ENCODE measurements at places on chromosomes 13 and 19.

DNA sequence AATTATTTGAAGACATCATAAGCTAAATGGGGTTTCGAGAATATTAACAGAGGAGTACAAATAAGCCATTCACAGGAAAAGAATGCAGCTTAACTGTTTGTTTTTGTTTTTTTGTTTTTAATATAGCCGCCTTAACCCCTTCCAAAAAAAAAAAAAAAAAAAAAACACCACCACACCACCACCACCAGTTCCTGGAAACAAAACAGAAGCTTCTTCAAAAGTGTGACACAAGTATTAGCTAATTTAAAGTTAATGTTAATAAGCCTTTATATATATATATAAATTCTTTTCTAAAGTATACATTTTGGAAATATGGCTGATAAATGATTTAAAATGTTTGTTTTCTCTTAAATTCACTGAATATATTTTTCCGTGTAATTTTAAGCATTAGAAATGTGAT, 1.4 kb downstream of the RAP2A start:
- DNase-seq, result no peak

- no peak for DNase-seq
Observed at GRCh38 chr13:68813180-68813796, 1294.3 kb upstream of the ATXN8OS start.

DNA sequence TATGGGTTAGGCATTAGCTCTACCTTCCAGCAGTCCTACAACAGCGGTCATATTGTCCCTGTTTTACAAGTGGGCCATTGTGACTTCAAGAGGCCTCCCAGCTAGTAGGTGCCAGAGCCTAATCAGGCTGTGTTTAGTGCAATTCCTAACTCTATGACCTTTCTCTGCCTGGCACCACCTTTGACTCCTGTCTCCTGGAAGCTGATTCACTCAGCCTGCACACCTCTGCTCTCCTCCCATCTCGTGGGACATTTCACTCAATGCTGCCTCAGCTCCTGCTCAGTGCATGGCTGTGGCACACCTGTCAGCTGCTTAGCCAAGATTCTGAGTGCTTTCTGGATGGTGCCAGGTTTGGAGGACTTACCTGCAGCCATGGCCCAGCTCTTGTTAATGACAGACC, 9.5 kb upstream of the GJB6 start:
- DNase-seq, result no peak

- DNase-seq, result no peak
Observed at GRCh38 chr13:35794734-35795389, 318.4 kb upstream of the MAB21L1 start.

DNA sequence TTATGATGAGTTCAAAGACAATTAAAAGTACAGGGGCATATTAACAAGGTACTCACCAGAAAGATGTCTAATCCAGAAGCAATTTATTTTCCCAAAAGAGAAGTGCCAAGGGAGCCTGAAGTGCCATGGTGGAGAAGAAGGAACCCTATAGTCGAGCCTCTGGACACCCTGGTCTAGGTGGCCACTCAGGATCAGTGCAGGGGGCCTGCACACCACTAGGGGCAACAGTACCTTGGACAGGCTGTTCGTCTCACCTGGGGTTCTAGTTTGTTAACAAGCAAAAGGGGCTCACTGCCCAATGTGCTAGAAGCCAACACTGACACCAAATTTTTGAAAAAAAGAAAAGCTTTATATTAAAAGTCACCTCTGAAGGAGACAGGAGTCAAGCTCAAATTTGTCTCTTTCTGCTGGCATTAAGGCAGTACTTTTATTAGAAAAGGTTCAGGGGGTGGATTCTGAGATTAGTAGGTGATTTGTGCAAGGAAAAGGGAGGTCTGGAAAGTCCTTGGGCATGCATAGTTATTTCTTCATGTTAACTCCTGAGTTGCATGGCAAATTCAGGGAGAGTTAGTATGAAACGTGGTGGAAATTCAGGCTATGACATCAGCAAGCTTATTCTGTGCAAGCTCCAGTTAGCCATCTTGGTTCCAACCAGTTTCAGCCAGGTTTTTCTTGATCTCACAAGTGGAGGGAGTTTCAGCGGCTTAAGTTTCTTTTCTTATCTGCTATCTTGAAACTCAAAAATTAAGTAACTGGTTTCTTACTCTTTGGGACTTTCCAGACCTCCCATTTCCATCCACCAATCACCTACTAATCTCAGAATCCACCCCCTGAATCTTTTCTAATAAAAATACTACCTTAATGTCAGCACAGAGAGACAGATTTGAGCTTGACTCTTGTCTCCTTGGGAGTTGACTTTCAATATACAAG, 884 bp upstream of the CBY2 start:
- no peak for DNase-seq

DNA sequence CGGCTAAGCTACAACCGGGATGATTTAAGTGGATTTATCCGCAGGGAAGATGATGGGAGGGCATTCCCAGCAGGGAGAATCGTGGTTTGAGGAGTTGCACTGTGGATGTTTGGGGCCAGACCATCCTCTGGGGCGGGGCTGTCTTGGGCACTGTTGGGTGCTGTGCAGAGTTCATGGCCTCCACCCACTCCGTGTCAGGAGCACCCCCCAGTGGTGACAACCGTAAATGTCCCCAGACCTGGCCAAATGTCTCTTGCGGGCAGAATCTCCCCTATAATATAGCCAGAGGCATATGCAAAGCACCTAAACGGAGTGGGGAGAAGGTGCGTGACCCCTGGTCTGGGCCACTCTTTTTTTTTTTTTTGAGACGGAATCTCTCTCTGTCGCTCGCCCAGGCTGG, 40.2 kb downstream of the SMIM24 start:
- peak; percentile 48 for DNase-seq

- no peak for DNase-seq
Observed at GRCh38 chr13:98975822-98976261, 2.0 kb downstream of the DOCK9 start.

DNA sequence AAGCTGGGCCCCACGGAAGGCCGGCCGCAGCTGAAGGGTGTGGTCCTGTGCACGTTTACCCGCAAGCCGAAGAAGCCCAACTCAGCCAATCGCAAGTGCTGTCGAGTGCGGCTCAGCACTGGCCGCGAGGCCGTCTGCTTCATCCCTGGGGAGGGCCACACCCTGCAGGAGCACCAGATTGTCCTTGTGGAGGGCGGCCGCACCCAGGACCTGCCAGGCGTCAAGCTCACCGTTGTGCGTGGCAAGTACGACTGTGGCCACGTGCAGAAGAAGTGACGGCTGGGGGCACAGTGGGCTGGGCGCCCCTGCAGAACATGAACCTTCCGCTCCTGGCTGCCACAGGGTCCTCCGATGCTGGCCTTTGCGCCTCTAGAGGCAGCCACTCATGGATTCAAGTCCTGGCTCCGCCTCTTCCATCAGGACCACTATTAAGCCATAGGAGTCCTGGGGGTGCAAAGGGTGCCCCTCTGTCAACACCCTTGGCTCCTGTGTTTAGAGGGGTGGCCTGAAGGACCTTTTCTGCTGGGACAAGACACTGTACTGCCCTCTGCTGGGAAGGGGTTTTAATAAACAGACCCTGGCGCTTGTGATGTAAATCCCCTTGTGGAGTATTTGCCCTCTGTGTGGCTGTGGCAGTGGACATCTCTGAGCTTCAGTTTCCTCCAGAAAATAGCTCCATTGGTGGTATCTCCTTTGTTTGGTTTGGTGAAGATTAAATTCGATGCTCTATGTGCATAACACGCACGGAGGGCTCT, 1.9 kb downstream of the MRPS12 start:
- DNase-seq, result no peak

GRCh38 chr13:22076658-22077057, 405.8 kb downstream of the FGF9 start:
- DNase-seq, result no peak

DNA sequence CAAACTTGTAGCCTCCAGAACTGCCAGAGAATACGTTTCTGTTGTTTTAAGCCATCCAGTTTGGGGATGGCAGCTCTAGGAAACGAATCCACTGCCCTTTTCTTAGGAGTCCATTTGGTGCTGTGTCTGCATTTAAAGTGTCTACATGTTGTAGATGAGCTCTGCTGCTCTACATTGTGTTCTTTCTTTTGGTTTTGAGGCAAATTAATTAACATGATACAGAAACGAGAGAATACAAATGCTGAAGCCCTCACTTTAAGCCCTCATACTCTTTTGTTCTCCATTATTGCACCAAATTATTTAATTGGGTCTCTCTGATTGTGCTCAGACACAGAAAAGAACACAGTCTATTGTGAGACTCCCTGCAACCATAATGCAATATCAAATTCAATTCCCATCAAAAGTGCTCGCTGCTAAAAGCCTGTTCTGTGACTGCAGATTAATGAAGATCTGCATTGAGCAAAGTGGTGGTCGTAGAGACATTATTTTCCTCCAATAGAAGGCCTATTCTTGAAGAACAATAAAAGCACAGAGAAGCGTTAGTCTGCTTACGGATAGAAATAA, 166.3 kb upstream of the SOX21 start:
- no peak for DNase-seq

GRCh38 chr19:40257096-40257517, 28.0 kb downstream of the AKT2 start:
- DNase-seq, result no peak

DNA sequence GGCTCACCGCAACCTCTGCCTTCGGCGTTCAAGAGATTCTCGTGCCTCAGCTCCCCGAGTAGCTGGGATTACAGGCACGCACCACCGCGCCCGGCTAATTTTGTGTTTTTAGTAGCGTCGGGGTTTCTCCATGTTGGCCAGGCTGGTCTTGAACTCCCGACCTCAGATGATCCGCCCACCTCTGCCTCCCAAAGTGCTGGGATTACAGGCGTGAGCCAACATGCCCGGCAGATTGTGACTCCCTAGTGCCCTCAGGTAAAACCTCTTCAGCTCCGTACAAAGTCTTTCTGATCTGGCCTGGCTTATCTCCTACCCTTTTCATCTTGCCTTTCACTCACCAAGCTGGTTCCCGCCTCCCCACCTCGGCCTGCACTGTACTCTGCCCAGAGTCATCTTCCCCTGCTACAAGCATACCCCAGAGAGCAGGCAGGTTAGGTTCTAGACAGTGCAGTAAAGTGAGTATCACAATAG, 15.0 kb downstream of the BICRA start:
- DNase-seq, result no peak

GRCh38 chr13:99803141-99803540, 168.4 kb downstream of the ZIC5 start:
- no peak for DNase-seq

DNA sequence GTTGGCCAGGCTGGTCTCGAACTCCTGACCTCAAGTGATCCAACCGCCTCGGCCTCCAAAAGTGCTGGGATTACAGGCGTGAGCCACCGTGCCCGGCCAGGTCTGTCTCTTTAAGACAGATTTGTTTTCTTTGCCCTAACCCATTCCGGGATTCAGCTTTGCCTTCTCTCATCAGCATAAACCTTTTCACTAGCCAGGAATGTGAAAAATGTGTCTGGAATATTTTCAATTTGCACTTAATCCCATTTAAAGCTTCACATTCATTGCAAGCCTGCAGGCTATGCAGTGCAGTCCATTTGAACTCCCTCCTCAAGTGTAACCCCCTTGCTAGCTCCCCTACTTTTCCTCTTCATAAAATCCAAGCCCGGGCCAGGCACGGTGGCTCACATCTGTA, 880 bp upstream of the TMEM160 start:
- no peak for DNase-seq

DNA sequence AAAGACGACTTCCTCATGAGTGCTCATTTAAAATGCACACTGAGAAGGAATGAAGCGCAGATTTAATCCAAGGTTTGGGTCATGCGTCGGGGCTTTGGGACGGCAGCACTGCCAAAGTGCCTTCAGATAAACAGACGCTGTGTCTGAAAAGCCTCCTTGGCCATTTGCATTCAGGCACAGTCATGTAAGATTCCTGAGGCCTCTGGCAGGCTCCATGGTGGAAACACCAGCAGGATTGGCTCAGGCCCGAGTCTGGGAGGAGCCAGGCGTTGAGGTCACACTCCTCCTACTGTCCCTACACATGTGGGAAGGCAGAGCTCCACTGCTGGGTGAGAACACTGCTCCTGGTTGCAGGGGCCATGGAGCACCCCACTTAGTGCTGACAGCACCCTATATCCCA, 113.3 kb upstream of the KL start:
- DNase-seq, result no peak

DNA sequence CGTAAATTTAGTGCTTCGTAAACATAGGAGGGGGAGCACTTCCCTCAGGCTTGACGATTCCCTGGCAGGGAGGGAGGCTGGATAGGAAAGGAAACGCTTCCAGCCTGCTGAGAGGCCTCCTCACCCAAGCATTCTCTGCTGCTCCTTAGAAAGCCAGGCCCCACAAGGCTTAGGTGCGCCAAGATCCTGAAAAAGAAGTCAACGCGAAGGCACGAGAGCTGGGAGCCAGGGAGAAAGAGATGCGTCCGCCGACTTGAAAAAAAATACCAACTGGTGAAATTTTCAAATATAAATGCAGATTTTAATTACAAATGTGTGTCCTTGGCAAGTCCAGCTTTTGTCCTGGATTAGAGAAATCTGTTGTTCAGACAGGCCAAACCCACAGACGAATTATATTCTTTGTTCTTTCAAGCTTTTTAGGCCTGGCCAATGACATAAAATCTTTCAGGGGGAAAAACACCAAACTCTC, 64.0 kb downstream of the ALOX5AP start:
- no peak for DNase-seq

- peak; percentile 43 for DNase-seq
Observed at GRCh38 chr19:46714444-46715106, 2.3 kb downstream of the PRKD2 start.

DNA sequence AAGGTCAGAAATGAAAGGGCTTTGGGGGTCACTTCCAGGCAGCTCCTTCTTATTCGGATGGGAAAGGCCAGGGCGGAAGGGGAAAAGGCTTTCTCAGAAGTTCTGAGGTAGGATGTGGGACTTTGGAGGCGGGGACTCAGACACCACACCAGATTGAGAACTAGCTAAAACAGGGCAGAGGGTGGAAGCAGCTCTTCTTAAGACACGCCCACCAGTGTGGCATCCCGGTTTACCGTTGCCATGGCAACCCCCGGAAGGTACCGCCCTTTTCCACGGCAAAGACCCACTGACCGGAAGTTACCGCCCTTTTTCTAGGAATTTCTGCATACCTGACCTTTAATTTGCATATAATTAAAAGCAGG, 3.8 kb upstream of the LILRA5 start:
- DNase-seq, result no peak

DNA sequence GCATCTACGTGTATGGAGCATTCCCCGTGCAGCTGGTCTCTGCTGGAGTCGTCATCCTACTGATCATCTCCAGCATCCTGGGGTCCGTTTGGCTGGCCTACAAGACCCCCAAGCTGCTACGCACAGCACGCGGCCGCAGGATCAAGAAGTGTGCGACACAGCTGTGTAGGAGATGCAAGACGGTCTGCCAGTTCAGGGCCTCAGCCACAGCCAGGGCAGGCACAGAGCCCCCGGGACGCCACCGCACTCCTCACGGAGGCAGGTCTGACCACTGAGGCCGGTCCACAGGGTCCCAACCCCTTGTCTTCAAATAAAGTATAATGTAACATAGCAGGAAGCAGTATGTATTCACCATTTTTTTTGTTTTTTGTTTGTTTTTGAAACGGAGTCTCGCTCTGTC, 6.1 kb downstream of the PRR22 start:
- no peak for DNase-seq

- DNase-seq, result no peak
Observed at GRCh38 chr19:7292950-7293761, 1.1 kb downstream of the INSR start.

GRCh38 chr13:94677799-94678198, 34.5 kb downstream of the SOX21 start:
- DNase-seq, result no peak
